ENCODE measurements at places on chromosomes 13 and 19.

DNA sequence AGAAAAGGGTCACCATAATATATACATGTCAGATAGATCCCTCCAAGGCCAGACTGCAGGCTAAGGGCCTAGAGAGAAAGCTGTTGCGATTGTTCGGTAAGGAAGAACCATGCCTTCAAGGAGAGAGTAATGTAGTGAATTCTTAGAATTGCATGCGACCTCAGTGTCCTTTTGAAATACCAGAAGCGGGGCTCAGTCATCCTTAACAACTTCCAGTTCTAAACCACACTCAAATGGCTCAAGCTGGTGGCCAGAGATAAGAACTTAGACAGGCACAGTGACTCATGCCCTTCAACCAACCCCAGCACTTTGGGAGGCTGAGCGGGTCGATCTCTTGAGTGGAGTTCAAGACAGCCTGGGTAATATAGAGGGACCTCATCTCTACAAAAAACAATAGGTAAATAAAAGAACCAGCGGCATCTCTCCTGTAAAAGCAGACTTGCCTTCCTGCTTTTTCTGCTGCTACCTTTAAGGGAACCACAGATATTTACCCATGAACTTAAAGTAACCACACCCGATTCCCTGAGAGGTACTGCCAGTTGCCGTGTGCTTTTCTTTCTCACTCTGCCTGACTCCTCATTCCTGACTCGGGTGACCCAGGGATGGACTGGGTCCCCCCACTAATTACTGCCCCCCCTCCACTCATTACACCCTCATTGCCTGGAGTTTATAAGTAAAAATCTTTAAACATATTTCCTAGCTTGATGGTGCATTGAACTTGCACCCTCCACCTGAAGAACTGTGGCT is 15.4 kb upstream of the SIGLEC6 start:
- DNase-seq: no peak

GRCh38 chr13:59893266-59893665 is 270.5 kb downstream of the DIAPH3 start:
- no peak for DNase-seq

- DNase-seq: no peak
Observed at GRCh38 chr19:42272535-42272897, 3.5 kb downstream of the CIC start.

GRCh38 chr19:30094756-30095140 is 152.7 kb downstream of the URI1 start:
- DNase-seq: no peak

GRCh38 chr13:35392768-35393167 is 83.7 kb downstream of the MAB21L1 start:
- no peak for DNase-seq

- peak; percentile 63 for DNase-seq
Observed at GRCh38 chr13:73717632-73718031, 416.6 kb downstream of the KLF12 start.

GRCh38 chr13:106499896-106500295 is 35.6 kb downstream of the EFNB2 start:
- DNase-seq: no peak

DNA sequence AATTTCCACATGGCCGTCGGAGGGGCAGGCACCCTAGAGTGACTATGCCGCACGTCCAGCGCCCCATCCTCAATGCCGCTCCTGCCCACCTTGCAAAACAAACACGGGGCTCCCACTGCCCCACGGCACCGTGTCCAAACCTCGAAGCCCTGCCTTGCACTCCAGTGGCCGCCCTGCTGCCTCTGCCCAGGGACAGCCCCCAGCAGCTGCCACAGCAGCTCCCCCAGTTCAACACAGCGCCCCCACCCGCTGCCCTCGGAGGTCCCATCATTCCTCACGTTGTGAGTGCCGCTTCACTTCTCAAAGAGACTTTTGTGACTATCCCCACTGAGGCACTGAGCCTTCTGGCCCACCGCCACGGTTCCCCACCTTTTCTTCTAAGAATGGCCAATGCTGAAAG is 22.3 kb upstream of the TMEM160 start:
- no peak for DNase-seq

GRCh38 chr13:112840472-112841302 is 128.3 kb upstream of the MCF2L start:
- DNase-seq: no peak

- no peak for DNase-seq
Observed at GRCh38 chr13:62483774-62484173, 1068.1 kb upstream of the PCDH20 start.

GRCh38 chr13:98717891-98718290 is 34.6 kb downstream of the SLC15A1 start:
- no peak for DNase-seq

- DNase-seq: no peak
Observed at GRCh38 chr13:64723724-64724123, 2506.4 kb downstream of the PCDH9 start.

DNA sequence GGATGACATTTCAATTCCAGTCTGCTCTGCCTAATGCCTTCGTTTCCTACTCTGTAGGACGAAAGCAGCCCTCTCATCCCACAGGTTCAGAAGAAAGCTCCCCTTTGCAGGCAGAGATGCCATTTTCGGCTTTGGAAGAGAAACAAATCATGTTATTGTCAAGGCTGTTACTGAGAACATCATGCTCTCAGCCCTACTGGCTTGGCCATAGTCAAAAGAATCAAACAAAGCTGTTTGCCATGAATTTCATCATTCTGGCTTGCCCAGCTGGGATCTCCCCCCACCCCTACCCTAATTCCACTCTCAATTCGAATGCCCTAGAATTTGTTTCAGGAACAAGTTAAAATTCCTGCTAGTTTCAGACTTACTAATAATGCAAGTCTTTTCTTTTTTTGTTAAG is 162.3 kb upstream of the SERP2 start:
- DNase-seq: no peak

DNA sequence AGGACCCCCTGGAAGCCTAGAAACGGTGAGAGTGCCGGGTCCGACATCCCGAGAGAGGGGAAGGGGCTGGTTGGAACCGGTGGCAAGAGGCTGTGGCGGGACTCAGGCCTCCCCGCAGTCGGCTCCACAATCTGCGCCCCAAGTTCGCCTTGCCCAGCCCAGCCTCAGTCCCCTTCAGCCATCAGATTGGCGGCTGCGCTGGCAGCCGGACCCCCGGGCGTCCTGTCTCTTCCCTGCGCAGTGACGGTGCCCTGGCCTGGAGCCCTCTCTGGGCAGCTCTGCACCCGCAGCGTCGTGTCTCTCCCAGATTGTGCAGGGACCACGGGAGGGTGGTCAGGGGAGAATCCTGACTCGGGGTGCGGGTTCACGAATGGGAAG is 315 bp downstream of the ZNF492 start:
- no peak for DNase-seq

DNA sequence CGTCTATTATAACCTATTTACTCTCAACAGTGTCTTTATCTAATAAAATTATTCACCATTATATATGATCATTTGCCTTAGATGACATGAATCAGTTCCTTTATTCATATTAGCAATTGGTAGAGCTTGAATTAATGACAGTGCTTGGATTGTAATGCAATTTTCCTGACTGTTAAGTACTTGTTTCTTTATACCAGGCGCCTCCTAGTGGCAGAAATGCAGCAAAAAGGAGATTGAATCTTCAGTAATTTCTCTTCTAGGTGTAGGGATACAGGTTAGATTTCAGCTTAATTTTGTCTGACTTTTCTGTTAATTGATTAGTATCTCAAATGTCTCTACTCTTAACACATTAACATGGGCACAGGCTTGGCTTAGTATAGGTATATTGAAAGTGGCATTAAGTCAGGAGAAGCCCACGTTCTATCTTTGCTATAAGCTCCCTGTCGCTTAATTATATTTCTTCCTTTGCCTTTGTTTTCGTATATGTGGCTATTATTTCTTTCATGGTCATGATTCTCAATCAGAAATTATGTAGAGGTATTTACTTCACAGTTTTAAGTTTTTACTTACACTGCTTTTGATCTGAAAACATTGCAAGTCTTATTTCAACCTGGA is 9.1 kb upstream of the LHFPL6 start:
- DNase-seq: peak; percentile 65

- DNase-seq: no peak
Observed at GRCh38 chr13:26820871-26821270, 60.3 kb upstream of the GPR12 start.

DNA sequence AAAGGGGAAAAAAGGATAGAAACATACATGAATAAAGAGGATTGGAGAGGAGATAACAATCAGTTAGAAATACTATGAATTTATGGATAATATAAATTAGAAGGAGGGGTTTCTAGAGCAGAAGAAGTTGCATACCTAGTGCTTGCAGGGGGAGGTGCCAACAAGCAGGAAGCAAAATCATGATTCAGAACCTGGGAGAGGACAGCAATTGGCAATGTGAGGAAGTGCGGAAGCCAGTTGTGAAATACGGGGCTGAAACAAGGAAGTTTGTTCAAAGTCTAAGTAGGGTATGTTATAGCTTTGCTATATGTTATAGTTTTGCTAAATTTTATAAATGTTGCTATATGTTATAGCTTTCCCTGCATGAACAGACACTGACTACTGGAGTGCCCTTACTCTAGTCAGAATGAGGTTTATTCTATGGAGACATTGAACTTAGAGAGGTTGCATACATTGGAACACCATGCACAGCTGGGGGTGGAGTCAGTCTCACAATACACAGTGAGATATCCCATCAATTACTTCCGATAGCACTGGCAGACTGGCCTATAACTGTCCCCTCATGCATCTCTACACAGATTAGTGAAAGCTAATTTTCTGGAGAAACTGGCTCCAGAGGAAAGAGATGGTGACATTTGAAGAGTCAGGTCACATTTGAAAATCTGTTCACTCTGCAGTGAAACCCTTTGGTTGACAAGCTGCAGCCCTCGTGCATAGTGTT is 92.1 kb downstream of the GPC6 start:
- DNase-seq: no peak

DNA sequence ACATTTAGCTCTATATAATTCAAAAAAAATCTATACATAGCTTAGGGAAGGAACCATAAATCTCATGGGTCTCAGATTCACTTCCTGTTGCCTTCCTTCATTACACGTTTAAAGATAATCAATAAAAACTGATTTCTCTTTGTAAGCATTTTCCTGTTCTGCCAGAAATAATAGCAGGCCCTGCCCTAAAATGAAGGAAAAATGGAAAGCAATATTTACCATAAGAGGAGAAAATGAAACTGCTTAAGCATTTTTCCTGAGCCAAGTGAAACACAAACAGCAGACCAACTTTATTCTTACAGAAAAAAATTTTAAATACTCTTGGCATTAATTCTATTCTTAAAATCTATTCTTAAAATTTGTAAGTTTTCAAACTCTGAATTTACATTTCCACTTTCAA is 4.0 kb downstream of the LHFPL6 start:
- no peak for DNase-seq

DNA sequence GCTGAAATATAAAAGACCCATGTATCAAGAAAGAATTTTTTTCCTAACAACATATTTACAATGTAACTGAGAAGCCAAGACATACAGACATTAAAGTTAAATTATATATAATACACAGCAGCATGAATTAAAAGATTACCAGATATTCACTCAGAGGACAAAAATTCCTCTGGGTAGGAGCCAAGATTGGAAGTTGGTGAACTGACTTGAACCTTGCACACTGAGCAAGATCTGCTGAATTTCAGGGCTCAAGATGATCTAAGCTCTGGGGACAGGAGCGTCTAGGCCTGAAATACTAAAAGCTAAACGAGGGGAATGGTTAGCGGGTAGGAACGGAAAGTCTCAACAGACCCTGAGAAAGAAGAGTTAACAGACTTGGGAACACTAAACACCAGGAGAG is 8.5 kb downstream of the FOXO1 start:
- DNase-seq: no peak

GRCh38 chr13:98664510-98664909 is 87.6 kb upstream of the STK24 start:
- DNase-seq: no peak

- no peak for DNase-seq
Observed at GRCh38 chr13:101930331-101930730, 471.5 kb downstream of the FGF14 start.

GRCh38 chr13:40228990-40229389 is 437.5 kb downstream of the FOXO1 start:
- no peak for DNase-seq

DNA sequence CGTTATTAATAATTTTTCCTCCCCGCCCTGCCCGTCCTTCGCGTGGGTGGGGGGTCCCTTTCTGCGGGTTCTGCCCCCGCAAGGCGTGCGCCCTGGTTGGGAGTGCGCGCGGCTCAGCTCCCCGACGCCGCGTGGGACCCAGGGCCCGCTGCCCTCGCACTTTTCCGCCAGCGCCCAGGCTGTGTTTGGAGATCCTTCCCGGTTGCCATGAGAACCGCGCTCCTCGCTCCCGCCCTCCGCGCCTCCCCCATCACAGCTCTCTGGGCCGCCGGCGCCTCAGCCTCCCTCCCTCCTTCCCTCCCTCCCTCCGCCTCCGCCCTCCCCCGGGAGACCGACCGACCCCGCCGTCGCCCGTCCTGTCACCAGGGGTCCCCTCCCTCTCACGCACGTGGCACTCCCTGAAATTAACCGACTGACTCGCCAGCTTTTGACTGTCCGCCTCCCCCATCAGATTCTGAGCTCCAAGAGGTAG is 2.4 kb upstream of the SSBP4 start:
- DNase-seq: peak; percentile 89

- no peak for DNase-seq
Observed at GRCh38 chr13:20221772-20222171, 10.3 kb downstream of the GJB6 start.

DNA sequence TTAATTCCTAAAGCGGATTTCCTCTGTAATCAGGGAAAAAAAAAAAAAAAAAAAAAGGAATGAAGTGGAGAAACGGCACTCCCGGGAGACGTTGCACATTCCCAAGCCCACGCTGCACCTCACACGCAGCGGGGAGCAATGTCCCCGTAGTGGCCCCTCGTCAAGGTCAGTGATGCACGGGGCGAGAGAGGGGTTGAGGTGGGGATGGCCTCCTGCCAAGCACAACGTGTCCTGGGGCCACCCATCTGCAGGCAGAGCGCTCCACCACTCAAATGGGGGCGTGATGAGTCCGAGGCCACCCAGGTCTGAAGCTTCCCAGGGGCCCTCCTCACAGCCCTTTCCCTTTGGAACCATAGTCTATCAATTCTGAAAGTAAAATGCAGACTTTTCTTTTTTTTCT is 15.1 kb downstream of the PLK5 start:
- DNase-seq: no peak

- no peak for DNase-seq
Observed at GRCh38 chr19:52689843-52690368, 44.9 kb downstream of the ZNF611 start.

- DNase-seq: no peak
Observed at GRCh38 chr13:30702006-30702405, 33.3 kb upstream of the ALOX5AP start.

GRCh38 chr19:31415322-31415721 is 66.1 kb upstream of the TSHZ3 start:
- no peak for DNase-seq

DNA sequence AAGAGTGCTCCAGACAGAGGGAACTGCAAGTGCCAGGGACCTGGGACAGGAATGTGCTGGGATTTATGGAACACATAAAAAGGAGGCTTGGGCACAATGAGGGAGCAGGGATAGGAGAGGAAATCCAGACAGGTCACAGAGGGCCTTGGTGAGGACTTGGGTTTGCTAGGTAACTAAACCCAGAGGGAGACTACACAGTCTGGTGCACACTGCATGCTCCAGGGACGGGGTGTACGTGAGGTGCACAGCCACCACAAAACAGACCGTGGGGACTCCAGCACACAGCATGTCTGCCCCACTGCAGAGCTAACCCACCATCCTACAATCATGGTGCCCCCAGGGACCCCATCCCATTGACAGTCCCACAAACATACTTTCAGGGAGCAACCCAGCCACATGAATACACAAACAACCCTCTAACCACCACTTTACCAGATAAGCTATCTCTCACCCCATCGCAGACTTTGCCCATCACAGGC is 5.5 kb upstream of the ZFP36 start:
- DNase-seq: no peak

Data from CD4-positive, alpha-beta T cell treated with Interleukin-17A for 1 hour (primary cell).